ENCODE measurements at places on chromosomes 16 and 17. TPM values are rescaled to one million over a fixed set of nuclear protein-coding genes. Genes with fewer than 3 reads are reported as not detected.
A peak's percentile ranks its signal among the peaks of the same experiment; 100 is the strongest.

The C17orf58 gene
- 11.0 TPM for total RNA-seq

The ITGAD gene
- 0.35 TPM for total RNA-seq

The SECTM1 gene
- 0.22 TPM for total RNA-seq

The MXRA7 gene
- total RNA-seq, result 110 TPM

The CPHXL2 gene
- 0.66 TPM for total RNA-seq

The CALCOCO2 gene
- total RNA-seq, result 58.8 TPM

The POLR2A gene
- total RNA-seq, result 28.3 TPM

The CRHR1 gene
- total RNA-seq, result 11.3 TPM

The MAF gene
- 6.4 TPM for total RNA-seq

The SOCS7 gene
- total RNA-seq, result 18.6 TPM

The TAOK2 gene
- 40.7 TPM for total RNA-seq

The MFAP4 gene
- total RNA-seq, result 3.2 TPM

- no peak for ATAC-seq
Measured at GRCh38 chr17:11340803-11341202, 99.8 kb downstream of the SHISA6 start.

GRCh38 chr16:28859326-28859725 is 4.3 kb upstream of the SH2B1 start:
- no peak for ATAC-seq

DNA sequence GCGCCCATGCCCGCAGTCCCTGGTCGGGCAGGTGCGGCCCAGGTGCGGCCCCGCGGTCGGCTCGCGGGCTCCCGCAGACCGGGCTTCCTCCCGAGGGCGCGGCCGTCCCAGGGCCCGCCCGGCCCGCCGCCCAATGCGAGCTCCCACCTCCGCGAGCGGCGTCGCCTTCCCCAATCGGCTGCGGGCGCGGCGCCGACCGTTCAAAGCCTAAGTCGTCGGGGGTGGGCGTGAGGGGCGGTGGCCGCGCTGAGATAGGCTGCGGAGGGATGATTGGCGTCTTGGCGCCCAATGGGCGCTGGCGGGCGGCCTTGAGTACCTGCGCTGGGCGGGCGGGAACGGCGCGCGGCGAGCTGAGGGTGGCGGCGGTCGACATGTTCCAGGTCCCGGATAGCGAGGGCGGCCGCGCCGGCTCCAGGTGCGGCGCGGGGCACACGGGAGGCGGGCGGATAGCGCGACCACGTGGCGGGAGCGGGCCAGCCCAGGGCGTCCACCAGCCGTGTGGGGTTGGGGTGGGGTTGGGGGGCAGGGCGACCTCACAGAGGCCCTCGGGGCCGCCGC is at the start of gene JPT2:
Gene JPT2, plus strand, starts transcription at position 338 of the 558 bp plus-strand sequence. Its CDS starts 34 bp downstream, at position 372.
- ATAC-seq, result peak; percentile 96

GRCh38 chr16:68658341-68658973 is 13.3 kb downstream of the CDH3 start:
- peak; percentile 94 for ATAC-seq

- no peak for ATAC-seq
Measured at GRCh38 chr16:2799859-2800226, 1.6 kb downstream of the PRSS41 start.

DNA sequence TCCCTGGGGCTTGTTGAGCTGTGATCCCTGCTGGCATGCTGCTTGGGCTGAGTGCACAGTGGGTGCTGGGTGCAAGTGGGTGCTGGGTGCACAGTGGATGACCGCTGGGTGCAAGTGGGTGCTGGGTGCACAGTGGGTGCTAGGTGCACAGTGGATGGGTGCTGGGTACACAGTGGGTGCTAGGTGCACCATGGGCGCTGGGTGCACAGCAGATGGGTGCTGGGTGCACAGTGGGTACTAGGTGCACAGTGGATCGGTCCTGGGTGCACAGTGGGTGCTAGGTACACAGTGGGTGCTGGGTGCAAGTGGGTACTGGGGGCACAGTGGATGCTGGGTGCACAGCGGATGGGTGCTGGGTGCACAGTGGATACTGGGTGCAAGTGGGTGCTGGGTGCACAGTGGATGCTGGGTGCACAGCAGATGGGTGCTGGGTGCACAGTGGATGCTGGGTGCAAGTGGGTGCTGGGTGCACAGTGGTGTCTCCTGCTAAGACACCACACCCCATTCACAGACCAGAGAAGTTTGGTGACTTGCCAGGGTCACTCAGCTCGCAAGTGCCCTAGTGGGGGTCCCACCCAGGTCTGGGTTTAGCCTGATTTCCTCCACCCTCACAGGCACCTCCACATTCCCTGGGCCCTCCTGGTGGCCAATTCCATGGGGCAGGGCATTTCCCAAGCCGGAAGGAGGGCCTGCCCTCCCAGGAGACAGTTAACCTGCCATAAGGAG is 33.5 kb downstream of the ZFPM1 start:
- no peak for ATAC-seq

- ATAC-seq, result peak; percentile 2
Measured at GRCh38 chr16:89341279-89341678, 123.8 kb downstream of the ZNF778 start.

GRCh38 chr16:53792161-53792951 is 88.4 kb downstream of the FTO start:
- ATAC-seq, result no peak

DNA sequence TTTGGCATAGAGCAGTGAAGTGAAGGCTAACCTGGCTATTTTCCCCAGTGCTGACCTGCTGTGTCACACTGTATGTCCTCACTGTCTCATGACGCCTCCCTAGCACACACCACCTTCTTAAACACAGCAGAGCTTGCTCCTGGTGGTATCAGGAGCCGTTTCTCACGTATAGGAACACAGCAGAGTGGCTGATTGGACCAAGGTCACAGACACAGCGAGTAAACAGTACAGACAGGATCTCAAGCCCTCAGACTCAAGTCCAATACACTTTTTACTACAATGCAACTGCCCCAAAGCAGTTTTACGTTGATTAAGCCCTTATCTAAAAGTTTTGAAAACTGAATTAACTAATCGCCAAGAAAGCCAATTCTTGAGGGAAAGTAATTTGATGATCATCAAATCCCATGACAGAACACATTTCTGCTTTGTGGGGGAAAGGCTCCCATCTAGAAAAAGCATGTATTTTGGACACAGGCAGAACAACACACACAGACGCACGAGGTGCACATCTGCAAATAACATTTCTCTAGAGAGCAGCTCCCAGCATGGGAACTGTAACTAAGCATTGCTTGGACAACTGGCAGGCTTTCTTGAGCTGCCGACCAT is 15.2 kb downstream of the ARHGAP17 start:
- peak; percentile 66 for ATAC-seq

GRCh38 chr16:1494711-1495110 is 1.6 kb downstream of the TELO2 start:
- ATAC-seq, result no peak

- peak; percentile 94 for ATAC-seq
Measured at GRCh38 chr17:44086364-44087311, 16.1 kb downstream of the G6PC3 start.

- ATAC-seq, result no peak
Measured at GRCh38 chr16:58201163-58201562, 3.3 kb upstream of the CSNK2A2 start.

GRCh38 chr16:521381-522210 is 5.9 kb upstream of the CAPN15 start:
- ATAC-seq, result no peak

DNA sequence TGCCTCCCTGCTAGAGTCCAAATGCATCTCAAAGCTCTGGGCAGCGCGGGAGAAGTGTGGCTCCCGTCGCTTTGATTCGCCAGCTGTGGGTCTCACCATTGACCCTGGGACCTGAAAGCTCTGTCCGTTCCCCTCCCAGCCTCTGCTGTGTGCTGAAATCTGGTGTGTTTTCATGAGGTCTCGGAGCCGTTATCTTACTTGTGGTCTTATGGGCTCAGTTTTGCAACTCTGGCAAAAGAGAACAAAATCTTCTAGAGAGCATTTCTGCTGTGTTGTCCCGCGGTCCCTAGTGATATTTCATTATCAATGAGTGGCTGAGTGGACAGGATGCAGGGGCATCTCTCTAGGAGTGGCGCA is 13.3 kb downstream of the CRISPLD2 start:
- ATAC-seq, result no peak

DNA sequence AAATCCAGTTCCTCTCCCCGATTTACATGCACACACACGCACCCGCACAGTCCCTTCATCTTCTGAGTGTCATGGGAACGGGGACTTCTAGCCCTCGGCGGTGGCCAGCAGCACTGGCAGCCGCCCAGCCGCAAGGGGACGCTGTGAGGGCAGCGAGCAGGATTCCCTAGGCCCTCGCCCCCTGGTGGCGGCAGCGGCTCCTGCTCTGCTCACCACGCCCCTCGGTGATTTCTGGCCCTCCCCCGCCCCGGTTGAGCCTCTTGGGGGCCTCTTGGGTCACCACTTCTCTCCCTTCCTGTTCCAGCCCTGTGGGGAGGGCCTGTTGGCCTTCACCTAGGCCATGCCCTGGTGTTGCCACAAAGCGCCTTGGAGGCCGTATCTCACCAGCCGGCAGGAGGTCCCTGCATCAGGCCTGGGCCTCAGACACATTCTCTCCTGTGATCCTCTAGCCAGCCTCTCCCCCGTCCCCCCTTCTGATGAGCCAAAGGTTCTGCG is 75.2 kb upstream of the KSR1 start:
- no peak for ATAC-seq

DNA sequence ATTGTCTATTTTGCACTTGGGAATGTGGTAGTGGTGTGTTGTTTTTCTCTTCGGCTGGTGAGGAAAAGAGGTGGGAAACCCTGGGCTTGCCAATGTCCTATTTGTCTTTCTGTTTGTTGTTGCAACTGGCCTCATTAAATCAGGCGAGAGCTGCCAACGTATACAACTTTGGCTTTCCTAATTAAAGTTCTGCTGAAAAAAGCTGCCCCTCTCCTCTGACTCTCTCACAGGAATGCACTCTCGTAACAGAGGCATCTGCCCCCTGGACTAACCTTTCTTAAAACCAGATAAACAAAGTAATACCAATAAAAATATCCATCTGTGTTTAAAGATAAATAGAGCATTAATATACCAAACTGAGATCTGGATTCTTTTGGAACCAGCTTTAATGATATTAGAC is 7.8 kb downstream of the CDRT15 start:
- no peak for ATAC-seq

DNA sequence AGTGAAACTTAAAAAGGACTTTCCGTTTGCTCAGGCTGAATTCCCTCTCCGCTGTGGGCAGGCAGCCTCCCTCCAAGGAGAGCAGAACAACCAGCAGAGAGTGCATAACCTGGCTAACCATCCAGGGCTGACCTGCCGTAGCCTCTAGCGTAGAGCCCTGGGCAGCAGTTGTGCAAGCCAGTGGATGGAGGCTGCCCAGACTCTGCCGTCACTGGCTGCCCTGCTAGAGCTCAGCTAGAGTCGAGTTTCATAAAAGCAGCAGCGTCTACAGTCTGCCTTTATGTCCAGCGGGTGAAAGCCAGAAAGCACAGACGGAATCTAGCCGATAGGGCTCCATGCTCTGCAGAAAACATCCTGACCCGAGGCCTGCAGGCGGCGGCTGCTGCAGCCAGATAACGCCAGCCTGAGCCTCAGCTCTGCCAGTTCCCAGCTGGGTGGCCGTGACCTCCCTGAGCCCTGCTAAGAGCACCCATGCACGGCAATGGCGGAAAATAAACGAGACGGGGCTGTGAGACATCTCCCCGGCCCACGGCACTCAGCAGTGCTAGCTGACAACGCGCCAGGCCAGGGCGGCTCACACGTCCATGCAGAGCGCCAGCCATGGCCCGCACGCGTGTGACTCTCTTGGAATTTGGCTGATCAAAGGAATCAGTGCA is 231.3 kb downstream of the ENGASE start:
- ATAC-seq, result no peak

DNA sequence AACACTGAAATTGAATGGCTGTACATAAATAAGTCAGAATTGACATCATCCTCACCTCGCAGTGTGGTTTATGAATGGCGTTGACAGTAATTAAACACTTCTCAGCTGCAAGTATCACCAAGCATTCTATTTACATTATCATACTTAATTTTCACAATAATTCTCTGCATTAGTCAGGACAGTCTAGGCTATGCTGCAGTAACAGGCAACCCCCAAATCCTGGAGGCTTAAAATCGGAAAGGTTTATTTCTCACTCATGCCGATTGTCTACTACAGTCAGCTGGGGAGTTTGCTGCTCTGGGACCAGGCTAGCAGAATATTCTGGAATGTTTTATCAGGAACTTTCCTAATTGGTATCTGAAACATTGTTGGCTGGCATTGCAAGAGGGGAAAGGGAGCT is 493.2 kb upstream of the ERCC4 start:
- no peak for ATAC-seq

DNA sequence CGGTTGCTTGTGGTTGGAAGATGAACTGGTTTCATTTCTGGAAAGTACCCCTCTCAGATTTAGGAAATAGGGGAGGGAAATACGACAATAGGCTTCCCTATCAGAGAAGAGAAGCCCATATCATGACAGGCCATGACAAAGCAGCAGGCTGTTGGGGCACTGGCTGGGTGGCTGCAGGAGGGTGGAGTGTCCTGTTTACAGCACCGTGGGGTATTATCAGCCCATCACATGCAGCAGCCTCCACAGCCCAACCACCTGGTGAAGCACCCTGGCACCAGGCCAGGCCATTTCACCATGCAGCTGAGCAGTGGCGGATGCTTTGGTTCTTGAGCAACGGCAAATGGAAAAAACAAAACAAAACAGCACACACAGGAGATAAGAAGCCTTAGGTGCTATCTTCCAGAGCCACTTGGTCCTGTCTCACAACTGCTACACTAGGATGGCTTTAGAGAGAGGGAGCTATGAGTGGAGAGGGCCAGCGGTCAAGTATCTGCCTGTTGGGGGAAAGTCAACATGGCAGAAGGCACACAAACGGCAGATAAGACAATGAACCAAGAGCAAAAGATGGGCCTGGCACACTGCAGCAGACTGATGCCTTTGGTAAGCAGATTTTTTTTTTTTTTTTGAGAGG is 24.2 kb downstream of the FAM117A start:
- ATAC-seq, result no peak

GRCh38 chr17:4136373-4136772 is 6.5 kb downstream of the ZZEF1 start:
- no peak for ATAC-seq

- no peak for ATAC-seq
Measured at GRCh38 chr17:82689077-82689476, 9.4 kb downstream of the RAB40B start.

DNA sequence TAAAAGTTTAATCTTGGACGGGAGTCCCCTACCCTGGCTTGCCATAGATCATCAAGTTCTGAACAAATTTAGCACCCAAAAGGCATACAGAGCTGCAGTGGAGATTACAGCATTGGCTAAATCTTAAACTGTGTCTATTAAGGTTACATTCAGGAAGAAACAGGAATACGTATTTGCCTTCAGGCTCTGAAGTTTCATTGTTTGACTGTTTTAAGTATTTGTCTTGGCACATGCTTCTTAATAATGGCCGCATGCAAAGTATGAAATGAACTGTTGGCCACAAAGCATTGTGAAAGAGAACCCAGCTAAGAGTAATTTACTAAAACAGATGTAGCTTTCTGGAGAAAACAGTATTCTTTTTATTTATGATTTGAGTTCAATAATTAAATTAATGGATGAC is 63.9 kb upstream of the CNEP1R1 start:
- ATAC-seq, result peak; percentile 40

DNA sequence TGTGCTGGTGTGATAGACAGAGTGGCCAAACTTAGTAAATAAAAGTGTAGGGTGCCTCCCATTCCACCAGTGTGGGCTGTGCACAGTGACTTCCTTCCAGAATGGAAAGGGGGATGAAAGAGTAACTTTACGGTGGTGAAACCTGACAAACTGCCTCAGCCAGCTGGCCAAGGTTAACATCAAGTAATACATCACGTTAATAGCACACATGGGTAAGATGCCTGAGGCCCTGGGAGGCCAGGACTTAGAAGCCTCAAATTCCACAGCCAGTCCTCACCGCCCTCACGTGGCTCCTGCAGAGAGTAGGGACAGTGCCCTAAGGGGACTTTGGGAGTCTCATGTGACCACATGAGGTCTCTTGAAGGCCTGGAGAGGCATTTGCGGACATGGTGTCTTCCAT is 14.1 kb downstream of the RMI2 start:
- ATAC-seq, result no peak

GRCh38 chr17:751269-752001 is 629 bp downstream of the GEMIN4 start:
- ATAC-seq, result peak; percentile 27

Data from motor neuron (in vitro differentiated cells).